ENCODE measurements at places on chromosomes 3 and 15.

- no peak for DNase-seq
These were observed 612.8 kb downstream of the MAGI1 start for GRCh38 chr3:65425880-65426279.

GRCh38 chr3:197877902-197878301, 72.1 kb upstream of the RPL35A start:
- DNase-seq: no peak

DNA sequence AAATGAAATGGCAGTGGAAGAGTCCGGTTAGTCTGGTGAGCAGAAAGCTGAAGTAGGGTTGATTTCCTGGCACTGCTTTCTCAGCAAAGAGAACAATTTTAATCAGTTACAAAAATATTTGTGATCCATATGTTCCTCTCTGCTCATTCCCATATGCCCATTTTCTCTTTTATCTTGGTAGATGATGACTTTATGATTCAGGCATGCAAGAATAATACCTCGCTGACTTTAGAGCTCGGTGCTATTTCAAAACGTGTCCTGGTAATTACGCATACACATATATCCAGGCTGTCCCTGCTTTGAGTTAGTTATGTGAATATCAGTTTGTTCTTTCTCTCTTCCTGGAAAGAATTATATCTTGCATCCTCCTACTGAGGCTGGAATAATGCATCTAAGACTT, 38.5 kb downstream of the ARPP21 start:
- DNase-seq: no peak

- DNase-seq: no peak
These were observed 3.2 kb upstream of the RARRES1 start for GRCh38 chr3:158735296-158736033.

- DNase-seq: no peak
These were observed 12.8 kb upstream of the ARRDC4 start for GRCh38 chr15:97947465-97948260.

DNA sequence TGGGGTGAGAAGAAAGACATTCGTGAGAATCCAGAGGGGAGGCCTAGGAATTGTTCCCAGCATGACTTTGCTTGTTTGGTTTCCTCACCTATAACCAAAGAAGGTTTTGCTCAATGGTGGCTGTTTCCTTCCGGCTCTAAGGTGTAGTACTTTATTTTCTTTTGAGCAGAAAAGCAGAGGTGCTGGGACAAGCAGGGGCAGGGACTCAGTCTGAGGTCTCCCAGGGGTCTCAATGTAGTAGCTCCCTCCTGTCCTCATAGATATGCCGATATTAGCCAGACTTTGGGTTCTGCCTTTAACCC, 41.6 kb downstream of the ZBTB38 start:
- DNase-seq: no peak

DNA sequence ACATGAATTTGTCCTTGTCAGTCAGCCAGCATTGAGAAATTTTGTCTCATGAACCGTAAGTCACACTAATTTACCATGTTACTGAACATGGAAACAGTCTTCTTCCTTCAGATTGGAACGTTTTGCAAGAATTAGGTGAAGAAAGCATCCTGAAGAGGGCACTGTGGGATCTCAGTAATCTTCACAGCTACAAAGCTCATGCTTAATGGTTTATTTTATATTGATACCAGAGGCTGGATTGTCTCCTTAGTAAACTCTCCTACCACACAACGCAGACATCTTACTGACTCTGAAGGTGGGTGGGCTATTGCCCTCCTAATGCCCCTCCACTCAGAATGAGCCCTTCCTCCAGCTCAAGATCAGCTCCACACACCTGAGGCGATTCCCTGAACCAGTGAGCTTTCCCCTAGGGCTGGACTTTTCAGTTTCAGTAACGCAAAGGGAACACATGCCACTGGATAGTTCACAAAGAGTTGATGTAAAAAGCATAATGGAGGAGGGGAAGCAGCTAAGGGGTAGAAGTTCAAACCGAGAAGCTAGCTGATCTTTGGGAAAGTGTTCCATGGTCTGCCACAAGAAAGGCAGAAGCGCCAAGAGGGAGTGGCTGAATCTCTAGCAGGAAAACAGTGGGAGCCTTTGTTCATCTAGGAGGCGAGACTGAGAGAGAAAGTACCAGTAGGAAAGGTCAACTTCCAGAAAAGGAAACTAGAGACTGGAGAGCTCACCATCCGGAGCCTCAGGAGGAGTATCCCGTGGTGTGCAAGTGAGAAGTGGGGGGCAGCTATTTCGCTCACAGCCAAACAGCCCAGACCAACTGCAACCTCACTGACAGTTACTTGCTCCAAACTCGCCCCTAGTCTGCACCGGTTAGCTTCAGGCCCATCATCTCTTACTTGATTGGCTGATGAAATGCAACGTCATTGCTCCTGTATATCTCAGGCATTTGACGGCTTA, at the start of gene SLC9C1:
Gene SLC9C1 (minus strand): TSS at position 849 of the 954 bp plus-strand sequence. CDS start 7,425 bp downstream, outside the sequence.
- DNase-seq: peak; percentile 40

DNA sequence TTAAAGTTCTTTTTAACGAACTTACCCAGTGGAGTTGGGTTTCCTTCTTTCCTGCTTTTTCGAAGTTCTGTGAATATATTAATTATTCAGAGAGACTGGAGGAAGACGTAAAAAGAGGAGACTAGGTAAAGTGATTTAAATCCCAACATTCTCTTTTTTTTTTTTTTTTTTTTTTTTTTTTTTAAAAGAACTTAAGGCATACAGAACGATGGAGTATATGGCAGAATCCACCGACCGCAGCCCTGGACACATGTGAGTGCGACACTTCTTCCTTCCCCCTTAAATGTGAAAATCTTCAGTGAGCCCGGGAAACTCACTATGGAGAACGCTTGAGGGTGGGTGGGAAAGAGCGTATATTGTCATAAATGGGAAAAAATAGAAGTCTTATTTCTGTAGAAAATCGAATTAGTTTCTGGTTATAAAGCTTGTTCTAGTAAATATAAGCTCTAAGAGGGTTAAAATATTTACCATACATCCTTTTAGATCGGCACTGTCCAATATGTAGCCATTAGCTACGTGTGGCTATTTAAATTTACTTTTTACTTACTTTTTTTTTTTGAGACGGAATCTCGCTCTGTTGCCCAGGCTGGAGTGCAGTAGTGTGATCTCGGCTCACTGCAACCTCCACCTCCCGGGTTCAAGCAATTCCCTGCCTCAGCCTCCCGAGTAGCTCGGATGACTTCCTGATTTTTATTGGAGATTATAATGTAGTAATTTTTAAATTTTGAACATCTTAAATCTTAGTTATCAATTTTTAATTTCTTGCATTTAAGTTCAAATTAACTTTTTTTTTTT, 892 bp downstream of the NMD3 start:
- peak; percentile 23 for DNase-seq

- peak; percentile 44 for DNase-seq
These were observed 27.7 kb downstream of the TRAK1 start for GRCh38 chr3:42118762-42119361.

- no peak for DNase-seq
These were observed 37.5 kb upstream of the MFGE8 start for GRCh38 chr15:88950600-88951160.

DNA sequence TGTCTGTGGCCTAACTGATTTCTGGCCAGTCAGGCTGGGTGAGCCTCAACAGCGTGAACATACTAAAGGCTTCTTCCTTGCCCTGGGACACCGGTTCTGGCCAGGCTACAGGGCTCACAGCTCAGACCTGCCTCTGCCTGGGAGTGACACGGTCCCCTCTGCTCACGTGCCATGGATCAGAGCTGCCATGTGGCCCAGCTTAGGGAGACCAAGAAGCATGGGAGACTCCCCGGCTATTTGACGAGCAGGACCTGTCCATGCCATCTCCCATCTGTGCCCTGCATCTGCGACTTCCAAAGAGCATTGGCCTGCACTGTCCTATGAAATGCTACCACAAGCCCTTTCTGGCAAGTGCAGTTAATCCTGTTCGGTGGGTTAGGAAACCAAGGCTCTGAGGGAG, 57.4 kb downstream of the APBA2 start:
- no peak for DNase-seq

DNA sequence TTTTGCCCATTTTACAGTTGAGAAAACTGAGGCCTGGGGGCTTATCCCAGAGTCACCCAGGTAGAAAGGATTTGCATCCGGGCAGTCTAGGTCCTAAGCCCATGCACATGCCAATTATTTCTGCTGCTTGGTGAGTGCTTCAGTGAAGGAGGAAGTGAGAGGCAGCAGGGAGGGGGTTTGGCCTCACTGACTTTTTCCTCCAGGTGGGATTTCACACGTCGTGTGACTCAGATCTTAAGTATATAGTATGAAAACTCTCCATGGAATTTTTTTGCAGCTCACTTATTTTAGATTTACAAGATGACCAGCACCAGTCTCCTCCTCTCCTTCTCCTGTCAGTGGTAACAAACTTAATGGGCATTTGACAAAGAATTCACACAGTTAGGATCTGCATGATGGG, 4.6 kb downstream of the ITGA11 start:
- no peak for DNase-seq

DNA sequence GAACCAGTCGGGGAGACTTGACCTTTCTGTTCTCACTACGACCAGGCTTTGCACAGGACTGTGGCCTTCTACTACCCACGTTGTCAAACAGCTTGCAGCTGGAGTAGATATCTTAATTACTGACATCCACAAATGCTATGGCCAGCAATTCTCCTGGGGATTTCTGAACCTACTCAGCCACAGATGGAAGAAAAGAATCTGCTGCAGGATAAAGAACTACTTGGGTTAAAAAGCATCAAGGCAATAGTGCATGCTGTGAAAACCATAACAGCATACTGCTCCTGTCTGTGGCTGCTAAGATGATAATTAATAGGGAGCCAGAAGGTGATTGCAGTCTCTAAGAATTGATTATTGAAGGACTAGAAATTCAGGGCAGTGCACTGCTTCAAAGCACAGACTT, 859.2 kb upstream of the SEMA6D start:
- DNase-seq: peak; percentile 38

DNA sequence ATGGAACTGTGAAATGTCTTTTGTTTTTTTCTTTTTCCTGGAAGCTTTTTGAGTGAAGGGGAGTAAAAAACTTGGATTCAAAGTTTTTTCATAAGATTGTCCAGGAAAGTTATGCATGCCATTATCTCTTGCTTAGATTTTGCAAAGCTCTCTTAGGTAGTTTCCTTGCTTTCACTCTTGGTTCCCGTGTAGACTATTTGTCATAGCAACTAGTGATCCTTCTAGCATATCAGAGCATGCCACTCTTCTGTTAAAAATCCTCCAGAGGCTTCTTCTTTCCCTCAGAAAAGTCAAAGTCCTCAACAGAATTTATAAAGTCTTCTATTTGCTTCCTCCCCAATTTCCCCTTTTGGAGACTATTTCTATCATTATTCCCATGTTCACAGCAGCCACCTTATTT, 21.1 kb downstream of the GTF2E1 start:
- DNase-seq: no peak

DNA sequence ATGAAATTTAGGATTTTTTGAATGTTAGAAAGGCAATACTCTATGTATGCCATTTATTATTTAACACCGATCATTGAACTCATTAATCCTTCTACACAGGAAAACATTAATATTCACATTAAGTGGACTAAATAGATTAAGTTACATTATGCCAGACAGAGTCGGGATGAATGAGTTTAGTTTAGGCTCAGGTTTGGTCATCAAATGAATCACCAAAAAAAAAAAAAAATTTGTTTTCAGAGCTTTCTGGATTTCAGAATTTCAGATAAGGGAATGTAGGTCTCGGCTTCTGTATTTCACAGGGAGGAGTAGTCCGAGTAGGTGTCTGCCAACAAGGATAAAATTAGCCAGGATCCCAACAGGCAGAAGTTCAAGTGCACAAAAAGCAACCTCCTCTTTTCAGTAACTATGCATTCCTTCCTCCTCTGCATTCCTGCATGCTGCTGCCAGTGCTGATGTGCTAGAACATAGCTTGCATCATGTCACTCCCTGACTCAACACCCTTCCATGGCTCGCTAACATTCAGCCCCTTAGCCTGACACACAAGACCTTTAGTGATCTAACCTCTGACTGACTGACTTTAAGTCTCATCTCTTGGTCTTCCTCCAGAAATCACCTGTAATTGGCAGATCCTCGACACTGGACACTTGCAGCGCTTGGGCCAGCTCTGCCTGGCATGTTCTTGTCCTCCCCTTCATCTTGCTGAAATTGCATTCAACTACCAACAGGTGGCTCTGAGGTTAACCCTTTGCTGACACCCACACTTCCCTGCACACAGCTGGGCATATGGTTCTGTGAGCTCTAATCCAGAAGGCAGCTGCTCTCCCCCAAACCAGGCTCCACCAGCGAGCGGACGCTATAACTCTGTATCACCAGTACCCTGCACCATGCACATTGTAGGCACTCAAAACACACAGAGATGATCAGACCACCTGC, 145.4 kb upstream of the PROK2 start:
- peak; percentile 12 for DNase-seq

DNA sequence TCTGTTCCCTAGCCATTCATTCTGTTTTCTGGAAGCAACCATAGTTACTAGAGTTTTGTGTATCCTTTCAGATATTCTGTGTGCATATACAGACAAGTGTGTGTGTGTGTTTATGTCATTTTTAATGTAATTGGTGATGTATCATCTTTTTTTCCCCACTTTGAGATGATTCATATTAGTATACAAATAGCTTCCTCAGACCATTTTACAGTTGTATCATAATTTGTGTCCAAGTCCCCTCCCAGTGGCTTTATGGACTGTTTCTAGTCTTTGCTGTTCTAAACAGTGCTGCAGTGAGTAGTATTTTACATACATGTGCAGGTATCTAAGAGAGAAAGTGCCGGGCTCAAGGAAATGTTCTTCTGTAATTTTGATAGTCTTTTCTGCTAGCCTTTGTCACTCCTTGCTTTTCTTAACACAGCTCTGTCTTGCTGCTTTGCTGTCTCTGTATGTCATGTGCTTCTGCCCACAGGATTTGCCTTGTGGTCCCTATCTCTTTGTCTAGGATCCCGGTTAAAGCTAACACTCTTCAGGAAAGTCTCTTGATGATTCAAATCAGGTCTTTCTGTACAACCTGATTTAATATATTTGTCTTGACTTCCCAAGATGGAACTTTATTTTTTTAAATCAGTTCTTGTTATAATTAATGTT, 31.5 kb upstream of the FBXL22 start:
- no peak for DNase-seq

DNA sequence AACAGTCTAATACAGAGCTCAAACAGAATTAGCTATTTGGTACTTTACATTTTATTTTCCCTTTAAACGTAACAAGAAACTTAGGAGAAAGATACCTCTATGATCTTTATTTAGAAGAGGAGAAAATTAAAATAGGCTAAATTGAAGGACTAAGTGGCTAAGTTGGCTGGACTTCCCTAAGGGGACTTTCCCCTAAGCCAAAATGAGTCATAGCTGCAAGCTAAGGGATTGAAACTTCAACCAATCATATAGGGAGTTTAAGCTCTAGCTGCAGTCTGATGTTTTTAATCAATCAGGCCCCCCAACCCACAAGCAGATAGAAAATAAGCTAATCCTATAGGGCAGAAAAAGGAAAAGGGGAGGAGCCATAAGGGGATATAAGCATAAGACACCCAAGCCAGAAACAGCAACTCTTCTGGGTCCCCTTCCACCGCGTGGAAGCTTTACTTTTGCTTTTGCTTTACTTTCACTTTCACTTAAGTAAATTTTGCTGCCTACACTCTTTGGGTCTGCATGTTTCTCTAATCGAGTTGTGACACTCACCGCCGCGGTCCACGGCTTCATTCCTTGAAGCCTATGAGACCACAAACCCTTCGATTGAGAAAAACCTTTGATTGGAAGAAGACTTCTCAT, 1108.5 kb upstream of the EPHA6 start:
- DNase-seq: no peak

Data from NCI-H1436 (cell line).